ENCODE measurements at places on chromosomes 11 and 22.

- no peak for DNase-seq
Observed at GRCh38 chr22:22425356-22425755, 83.2 kb downstream of the ZNF280B start.

GRCh38 chr11:74592063-74592440, 330 bp upstream of the POLD3 start:
- DNase-seq: no peak

- DNase-seq: no peak
Observed at GRCh38 chr11:47850337-47850736, 2.2 kb upstream of the NUP160 start.

DNA sequence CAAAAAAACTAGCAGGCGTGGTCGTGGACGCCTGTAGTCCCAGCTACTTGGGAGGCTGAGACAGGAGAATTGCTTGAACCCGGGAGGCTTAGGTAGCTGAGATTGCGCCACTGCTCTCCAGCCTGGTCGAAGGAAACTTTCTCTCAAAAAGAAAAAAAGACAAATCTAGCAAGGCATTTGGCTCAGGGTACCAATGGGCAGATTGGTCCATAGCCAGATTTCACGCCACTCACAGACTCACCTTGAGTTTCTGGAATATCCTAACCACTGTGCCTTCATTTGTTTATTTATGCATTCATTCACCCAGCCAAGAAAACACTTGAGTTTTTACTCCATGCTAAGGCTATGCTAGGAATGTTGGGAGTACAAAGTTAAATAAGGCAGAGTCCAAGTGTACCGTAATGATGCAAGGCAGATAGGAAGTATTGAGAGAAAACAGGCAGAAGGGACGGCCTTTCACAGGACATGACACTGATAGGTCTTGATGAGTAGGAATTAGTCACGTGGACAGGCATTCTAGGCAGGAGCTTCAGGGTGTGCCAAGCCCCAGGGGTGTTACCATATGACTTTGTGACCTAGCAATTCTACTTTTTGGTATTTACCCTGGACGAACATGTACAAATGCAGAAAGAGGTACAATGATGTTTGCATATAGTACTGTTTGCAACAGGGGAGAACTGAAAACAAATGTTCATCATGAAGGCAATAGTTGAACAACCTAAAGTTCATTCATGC, 3.0 kb upstream of the PACSIN3 start:
- no peak for DNase-seq

- DNase-seq: no peak
Observed at GRCh38 chr11:4763096-4763495, 6.6 kb downstream of the OR51F1 start.

DNA sequence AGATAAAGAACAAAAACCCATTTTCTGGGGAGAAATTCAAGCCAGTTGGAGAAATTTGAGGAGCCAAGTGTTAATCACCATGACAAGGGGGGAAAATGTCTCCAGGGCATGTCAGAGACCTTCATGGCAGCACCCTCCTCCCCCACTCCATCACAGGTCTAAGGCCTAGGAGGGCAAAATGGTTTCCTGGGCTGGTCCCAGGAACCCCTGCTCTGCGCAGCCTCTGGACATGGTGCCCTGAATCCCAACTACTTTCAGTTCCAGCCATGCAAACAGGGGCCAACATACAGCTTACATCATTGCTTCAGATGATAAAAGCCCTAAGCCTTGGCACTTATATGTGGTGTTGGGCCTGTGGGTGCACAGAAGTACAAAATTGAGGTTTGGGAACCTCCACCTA, 167.5 kb downstream of the LUZP2 start:
- DNase-seq: no peak

GRCh38 chr22:30296833-30297232, 7.5 kb upstream of the CASTOR1 start:
- no peak for DNase-seq

- no peak for DNase-seq
Observed at GRCh38 chr11:10348650-10349280, 43.9 kb downstream of the ADM start.

DNA sequence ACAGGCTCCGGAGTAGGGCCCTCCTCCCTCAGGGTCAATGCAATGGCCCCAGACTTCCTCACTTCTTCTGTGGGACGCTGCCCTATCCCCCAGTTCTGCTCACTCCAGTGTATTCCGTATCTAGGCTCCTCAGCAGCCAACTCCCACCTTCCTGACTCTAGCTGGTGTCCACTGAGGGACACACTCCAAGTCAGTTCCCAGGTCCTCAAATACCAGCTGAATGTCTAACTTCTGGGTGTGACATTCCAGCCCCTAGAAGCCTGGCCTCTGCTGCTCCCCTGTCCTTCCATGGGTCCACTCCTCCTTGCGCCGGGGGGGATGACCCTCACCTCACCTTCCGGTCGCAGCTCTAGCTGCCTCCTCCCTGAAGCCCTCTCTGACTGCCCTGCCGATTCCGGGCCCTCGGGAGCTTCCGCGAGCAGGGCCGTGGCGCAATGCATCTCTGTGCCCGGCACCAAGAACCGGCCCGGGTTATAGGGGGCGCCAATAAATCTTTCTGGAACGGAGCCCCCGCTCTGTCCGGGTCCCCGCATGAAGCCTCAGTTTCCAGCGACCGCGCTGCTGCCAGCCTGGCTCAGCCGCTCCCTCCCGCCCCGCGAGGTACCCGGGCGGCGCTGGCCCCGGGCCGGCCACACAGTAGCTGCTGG, 15.4 kb downstream of the BAD start:
- peak; percentile 45 for DNase-seq

DNA sequence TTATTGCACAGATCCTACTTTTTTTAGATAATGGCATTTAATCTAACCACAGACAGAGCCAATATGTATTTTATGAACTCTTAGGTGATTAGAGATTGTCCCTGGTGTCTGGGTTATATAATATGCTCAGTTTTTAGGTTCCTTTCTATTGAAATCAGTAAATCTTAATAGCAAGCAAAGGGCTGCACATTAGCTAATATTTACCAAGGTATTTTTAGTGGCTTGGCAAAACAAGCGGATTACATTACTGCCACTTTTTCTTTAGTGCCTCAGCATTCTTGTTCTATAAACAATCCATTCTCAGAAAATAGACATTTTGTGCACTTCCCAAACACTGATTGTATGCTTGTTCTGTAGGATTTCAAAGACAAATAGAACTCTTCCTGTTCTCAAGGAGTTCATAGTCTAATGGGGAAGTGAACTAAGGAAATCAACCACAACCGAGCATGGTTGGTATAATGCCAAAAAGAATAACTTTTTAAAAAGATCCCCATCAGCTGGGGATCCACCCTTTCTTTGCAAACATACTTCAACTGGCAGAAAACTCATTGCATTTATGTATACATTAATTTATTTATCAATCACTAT, 23.8 kb downstream of the KCNJ1 start:
- no peak for DNase-seq

DNA sequence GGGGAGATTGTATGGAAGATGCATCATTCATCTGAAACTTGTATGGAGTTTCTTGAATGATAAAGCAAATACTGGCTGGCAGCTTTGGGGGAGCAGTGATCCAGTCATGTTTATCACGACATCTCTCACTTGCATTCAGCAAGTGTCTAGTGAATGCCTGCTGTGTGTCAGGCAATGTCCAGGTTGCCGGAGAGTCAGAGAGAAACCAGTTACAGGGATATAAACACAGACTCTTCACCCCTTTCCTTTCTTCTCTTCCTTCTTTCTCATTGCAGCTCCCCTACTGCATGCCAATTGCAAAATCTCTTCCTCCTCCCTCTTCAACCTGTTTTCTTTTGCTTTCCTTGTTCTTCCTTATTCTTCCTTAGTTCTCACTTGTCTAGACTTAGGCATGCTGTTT, 206.6 kb upstream of the SEZ6L start:
- DNase-seq: no peak

DNA sequence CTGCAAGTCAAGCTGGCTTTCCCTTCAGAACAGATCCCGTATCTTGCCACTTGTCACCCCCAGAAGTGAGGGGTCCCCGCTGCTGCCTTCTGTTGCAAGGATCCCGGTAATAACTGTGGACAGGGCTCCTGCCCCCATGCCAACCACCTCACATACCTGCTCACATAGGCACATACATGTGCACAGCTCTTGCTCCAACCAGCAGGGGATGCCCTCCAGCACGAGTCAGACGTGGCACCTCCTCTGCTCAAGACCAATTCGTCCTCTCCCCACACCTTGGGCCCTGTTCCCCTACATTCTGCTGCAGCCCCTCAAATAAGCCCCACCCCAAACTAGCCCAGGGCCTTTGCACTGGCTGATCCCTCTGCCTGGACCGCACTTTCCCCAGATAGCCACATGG, 163.3 kb downstream of the CRYBB2 start:
- DNase-seq: no peak

- no peak for DNase-seq
Observed at GRCh38 chr22:26447584-26448329, 18.7 kb downstream of the ASPHD2 start.

GRCh38 chr22:50118557-50119168, 28.9 kb downstream of the MOV10L1 start:
- DNase-seq: no peak

DNA sequence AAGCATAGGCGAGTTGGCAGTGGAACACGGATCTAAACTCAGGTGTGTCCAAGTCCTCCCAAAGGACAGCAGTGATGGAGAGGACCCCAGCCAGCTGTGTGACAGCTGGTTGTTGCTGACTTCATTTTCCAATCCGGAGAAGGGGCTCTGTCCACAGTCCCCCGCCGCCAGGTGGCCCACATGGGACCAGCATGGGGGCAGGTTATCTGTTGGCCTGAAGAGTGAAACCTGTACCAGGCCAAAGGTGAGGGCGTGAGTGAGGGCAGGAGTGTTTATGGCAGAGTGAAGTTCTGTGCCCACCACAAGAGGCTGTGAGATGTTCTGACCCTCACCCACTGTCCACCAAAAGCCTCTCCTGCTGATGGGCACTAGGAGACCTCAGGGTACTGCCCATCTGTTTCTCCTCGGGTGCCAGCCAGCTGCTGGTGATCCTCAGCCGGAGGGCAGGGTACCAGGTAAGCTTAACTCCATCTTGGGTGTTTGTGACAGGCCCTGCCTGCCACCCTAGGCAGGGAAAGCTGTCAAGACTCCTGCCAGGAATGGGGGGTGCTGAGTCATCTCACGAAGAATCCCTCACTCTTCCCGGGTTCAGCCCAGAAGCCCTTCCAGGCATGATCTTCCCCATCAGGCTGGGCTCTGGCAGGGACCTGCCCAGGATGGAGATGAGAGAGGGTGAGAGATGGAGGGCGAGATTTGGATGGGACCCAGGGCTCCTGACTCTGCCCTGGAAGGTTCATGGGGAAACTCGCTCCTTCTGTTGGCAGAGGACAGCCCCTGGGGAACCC, 15.5 kb upstream of the TAB1 start:
- no peak for DNase-seq

Measured in stimulated activated CD4-positive, alpha-beta T cell treated with anti-CD3 and anti-CD28 coated beads, Interleukin-2, amount 100 ng/mL, for 24 hours (primary cell).